ENCODE measurements at places on chromosomes 16 and 17.

DNA sequence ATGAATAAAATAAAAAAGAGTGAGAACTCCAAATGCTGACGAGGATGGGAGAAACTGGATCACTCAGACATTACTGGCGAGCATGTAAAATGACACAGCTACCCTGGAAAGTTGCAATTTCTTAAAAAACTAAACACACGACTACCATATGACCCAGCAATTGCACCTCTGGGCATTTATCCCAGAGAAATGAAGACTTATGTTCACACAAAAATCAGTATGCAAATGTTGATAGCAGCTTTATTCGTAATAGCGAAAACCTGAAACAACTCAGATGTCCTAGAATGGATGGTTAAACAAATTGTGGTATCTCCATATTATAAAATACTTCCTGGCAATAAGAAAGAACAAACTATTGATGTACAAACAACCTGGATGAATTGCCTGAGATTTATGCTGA is 357.2 kb upstream of the ASIC2 start:
- DNase-seq: no peak

GRCh38 chr17:58363457-58364185 is 11.6 kb upstream of the SUPT4H1 start:
- no peak for DNase-seq

- no peak for DNase-seq
Measured at GRCh38 chr17:3688027-3688553, 7.9 kb downstream of the P2RX5 start.

DNA sequence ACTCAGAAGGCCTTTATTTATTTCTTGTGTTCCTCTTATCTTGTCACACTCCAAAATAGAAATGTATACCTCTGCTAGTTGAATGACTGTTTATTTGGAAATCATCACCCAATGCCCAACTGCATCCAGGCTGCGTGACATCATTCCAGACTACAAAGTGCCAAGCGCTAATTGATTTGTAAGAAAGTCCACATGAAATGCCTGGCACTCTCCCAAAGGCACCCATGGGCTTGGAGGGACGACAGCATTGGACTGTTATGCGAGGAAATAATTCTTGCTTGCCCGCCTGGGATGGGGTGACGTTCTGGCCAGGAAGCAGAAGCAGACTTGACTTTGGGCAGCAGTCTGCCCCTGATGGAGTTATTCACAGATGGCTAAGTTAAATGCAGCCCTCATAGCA is 165.9 kb downstream of the CDH13 start:
- no peak for DNase-seq

DNA sequence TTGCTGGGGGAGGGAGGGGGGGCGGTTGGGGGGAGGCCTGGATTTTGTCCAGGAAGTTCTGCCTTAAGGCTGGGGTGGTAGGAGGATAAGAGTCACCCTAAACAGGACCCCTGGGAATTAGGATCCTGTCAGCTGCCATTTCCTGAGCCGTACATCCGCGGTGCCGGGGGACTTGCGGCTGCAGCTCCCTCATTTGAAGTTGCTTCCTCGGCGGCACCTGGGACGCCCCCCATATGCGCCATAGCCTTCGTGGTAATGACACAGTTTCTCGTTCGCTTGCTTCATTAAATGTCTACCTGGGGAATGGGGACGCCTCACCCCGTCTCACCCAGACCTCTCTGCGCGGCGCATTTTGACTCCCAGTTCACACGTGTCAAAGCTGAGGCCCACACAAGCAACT is 55.1 kb upstream of the PABPN1L start:
- DNase-seq: no peak

DNA sequence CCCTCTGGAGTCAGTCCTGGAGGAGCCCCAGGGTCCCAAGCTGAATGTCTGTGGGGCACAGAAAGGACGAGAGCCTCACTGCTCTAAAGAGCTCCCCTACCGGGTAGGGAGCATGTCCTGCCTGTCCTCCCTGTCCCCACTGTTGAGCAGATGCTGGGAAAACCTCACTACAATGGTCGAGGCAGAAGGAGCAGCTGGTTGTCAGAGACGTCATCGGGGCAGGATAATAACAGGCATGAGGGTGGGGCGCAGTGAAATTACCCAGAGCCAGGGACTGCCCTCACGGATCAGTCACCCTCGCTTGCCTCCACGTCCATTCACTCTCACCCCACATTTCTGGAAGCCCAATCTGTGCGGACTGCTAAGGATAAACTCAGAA is 538 bp downstream of the TM4SF5 start:
- DNase-seq: no peak

GRCh38 chr17:69760562-69760961 is 314.5 kb upstream of the KCNJ16 start:
- no peak for DNase-seq

GRCh38 chr17:17523001-17523730 is 27.0 kb upstream of the RASD1 start:
- no peak for DNase-seq

DNA sequence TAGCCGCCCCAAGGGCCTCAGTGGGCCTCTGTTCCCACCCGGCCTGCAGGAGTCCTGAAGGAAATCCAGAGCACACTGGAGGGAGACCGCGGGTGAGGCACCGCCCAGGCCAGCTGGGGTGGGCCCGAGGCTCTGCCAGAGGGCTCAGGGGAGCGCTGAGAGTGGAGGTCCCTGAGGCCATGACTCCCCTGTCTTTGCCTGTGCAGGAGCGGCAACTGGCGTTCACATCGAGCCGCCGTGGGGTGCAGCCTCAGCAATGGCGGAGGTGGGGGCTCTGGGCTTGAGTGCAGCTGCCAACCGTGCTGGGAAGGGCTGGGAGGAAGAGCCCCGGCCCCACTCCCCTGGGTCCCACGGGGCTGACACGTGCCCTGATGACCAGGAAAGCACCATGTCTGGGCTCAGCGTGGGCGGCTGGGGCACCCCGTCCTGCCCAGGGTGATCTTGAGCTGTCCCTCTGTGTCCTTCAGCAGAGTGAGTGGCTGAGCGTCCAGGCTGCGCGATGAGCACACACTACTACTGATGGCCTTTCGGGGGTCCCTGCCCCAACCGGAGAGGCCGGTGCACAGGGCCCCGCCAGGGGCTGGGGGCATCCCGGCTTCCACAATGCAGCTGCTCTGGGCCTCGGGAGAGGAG is 13.1 kb upstream of the MYO15B start:
- DNase-seq: no peak

GRCh38 chr16:11675561-11676511 is 7.6 kb downstream of the SNN start:
- no peak for DNase-seq

DNA sequence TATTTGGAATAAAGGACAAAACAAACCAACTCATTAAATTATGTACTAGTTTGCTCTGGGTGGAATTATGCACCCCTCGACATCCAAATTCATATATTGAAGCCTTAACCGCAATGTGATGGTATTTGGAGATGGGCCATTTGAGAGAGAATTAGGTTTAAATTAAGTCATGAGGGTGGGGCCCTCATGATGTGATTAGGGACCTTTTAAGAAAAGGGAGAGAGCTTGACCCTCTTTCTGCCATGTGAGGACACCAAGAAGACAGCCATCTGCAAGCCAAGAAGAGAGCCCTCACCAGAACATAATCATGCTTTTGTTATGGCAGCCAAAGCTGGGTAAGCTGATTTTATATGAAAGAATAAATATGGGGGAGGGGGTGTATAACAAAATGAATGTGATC is 2.0 kb downstream of the C16orf87 start:
- DNase-seq: no peak

- no peak for DNase-seq
Measured at GRCh38 chr17:5780476-5780875, 196.2 kb upstream of the NLRP1 start.

GRCh38 chr17:58254803-58255202 is 16.4 kb downstream of the LPO start:
- no peak for DNase-seq

DNA sequence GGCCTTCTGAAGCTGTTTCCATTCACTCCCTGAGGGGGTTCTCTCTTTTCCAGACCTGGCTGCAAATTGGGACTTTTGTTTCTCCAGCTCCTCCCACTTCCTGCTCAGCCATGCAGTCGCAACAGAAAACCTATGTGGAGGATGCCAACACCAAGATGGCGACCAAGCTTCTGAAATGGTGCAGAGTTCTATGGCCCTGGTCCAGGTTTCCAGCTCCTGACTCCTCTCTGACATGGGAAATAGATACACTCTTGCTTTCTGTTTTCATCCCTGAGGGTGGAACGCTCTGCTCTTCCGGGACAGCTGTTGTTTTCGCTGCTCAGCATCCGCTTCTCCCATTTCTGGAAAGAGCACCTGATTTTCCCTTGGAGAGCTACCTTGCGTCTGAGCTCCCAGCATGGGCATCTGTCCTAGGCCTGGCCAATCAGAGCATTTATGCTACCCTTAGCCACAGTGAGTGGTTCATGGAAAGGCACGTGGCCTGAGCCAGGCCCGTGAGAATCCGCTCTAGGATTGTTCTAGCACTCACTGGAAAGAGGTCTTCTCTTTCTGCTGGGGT is 8.1 kb downstream of the GPRC5B start:
- no peak for DNase-seq

GRCh38 chr17:48612854-48613691 is 2.0 kb downstream of the HOXB8 start:
- DNase-seq: peak; percentile 74
